ENCODE measurements at places on chromosomes 12 and 14.

DNA sequence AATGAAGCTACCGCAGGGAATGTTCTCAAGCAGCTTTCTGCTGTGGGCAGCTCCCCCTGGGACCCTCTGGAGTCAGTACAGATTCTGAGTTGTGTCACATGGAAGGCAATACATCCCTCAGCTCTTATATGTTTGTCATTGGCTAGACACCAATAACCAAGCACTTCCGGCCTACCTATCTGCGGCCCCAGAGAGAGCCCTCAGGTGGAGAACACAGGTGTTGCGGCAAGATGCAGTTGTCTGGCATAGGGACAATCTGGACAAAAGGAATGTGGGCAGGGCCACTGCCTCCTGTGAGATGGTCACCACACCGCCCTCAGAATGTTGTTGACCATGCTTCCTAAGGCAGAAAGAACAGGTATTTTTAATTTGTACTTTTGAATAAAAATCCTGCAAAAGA, 118.7 kb downstream of the BRMS1L start:
- peaks cover 2% of the 10 kb centered on the region for H3K4me1 ChIP-seq
- H3K27ac ChIP-seq: no peak overlapping the region
- no peaks in the 10 kb centered on the region for H3K36me3 ChIP-seq
- H3K4me3 ChIP-seq: no peak overlapping the region
- H3K27me3 ChIP-seq: peaks cover 3% of the 10 kb centered on the region
- DNase-seq: peak; percentile 62

- H3K27ac ChIP-seq: no peak overlapping the region
- no peak for DNase-seq
- peaks cover 15% of the 10 kb centered on the region for H3K27me3 ChIP-seq
- H3K36me3 ChIP-seq: no peaks in the 10 kb centered on the region
Measured at GRCh38 chr14:92368001-92368400, 45.0 kb downstream of the SLC24A4 start.

- no peak for DNase-seq
- H3K27me3 ChIP-seq: peaks cover 28% of the 10 kb centered on the region
- no peak overlapping the region for H3K4me3 ChIP-seq
- no peak overlapping the region for H3K27ac ChIP-seq
- H3K36me3 ChIP-seq: no peaks in the 10 kb centered on the region
Measured at GRCh38 chr12:62653740-62654139, 187.1 kb downstream of the MON2 start.

- no peaks in the 10 kb centered on the region for H3K36me3 ChIP-seq
- peaks cover 35% of the 10 kb centered on the region for H3K4me1 ChIP-seq
- H3K27ac ChIP-seq: peak overlapping the region; percentile 21
- H3K4me3 ChIP-seq: peak overlapping the region; percentile 86
Measured at GRCh38 chr14:20662968-20663732, 21.2 kb upstream of the RNASE4 start.

GRCh38 chr12:85296362-85296761, 16.3 kb downstream of the ALX1 start:
- no peak for DNase-seq
- no peaks in the 10 kb centered on the region for H3K36me3 ChIP-seq
- H3K4me3 ChIP-seq: no peak overlapping the region
- H3K4me1 ChIP-seq: peaks cover 2% of the 10 kb centered on the region
- H3K27me3 ChIP-seq: no peaks in the 10 kb centered on the region
- no peak overlapping the region for H3K27ac ChIP-seq

DNA sequence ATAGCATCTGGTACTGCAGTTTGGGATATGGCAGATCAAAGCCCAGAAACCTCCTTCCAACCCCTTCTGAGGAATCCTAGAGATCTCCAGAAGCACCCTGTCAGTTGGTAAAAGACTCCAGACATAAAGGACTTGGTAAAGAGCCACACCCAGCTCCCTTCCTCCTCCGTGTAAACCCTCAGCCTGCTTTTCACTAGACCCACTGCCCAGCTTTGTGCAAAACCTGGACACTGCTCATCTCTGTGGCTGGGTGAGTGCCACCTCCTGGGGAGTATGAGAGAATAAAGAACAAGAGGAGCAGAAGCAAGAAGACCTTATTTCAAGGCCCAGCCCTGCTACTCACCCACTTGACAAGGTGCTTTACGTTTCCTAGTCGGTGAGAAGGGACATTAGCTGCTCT, 33.0 kb downstream of the ANO2 start:
- no peak for DNase-seq
- no peaks in the 10 kb centered on the region for H3K36me3 ChIP-seq
- H3K4me3 ChIP-seq: no peak overlapping the region
- H3K27me3 ChIP-seq: no peaks in the 10 kb centered on the region
- H3K4me1 ChIP-seq: no peaks in the 10 kb centered on the region
- H3K27ac ChIP-seq: no peak overlapping the region

GRCh38 chr12:19792028-19792427, 352.7 kb downstream of the AEBP2 start:
- H3K4me3 ChIP-seq: peak overlapping the region; percentile 6
- no peaks in the 10 kb centered on the region for H3K27me3 ChIP-seq
- no peaks in the 10 kb centered on the region for H3K36me3 ChIP-seq
- H3K4me1 ChIP-seq: peaks cover 14% of the 10 kb centered on the region

GRCh38 chr14:57390806-57391516, 575 bp downstream of the NAA30 start:
- peaks cover 39% of the 10 kb centered on the region for H3K4me1 ChIP-seq
- peaks cover 18% of the 10 kb centered on the region for H3K36me3 ChIP-seq
- no peaks in the 10 kb centered on the region for H3K27me3 ChIP-seq
- peak; percentile 85 for DNase-seq
- H3K27ac ChIP-seq: peak overlapping the region; percentile 82

DNA sequence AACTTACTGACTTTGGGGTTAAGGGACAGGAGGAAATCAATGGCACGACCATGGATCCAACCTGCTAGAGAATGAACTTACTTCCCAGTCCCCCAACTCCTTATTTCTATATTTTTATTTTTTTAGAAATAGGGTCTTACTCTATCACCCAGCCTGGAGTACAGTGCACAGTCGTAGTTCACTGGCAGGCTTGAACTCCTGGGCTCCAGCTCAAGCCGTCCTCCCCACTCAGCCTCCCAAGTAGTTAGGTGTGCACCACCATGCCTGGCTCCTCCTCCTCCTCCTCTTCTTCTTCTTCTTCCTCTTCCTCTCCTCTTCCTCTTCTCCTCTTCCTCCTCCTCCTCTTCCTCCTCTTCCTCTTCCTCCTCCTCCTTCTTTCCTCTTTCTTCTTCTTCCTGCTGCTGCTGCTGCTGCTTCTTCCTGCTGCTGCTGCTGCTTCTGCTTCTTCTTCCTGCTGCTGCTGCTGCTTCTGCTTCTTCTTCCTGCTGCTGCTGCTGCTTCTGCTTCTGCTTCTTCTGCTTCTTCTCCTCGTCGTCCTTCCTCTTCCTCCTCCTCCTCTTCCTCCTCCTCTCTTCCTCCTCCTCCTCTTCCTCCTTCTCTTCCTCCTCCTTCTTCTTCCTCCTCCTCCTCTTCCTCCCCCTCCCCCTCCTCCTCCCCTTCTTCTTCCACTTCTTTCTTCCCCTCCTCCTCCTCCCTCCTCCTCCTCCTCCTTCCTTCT, 390.1 kb upstream of the RGS6 start:
- peaks cover 4% of the 10 kb centered on the region for H3K36me3 ChIP-seq
- no peak overlapping the region for H3K4me3 ChIP-seq
- H3K27ac ChIP-seq: peak overlapping the region; percentile 49

DNA sequence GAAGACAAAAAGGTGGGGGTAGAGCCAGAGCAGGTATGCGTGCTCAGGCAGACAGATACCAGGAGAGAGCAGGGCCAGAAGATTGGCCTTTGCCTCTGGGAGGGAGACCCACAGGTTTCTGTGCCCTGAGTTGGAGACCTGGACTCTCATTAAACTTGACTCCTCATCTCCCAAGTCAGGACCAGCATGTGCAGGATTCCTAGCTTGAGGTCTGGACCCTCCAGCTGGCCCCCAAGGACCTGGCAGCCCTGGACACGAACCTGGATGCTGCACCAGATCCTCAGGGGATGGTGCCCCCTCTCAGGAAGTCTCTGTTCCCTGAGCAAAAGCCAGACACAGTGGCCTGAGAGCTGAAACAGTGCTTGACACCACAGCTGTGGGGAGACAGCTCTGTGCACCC, 10.5 kb upstream of the KRT73 start:
- peaks cover 26% of the 10 kb centered on the region for H3K4me1 ChIP-seq
- no peak overlapping the region for H3K4me3 ChIP-seq
- H3K27ac ChIP-seq: no peak overlapping the region

DNA sequence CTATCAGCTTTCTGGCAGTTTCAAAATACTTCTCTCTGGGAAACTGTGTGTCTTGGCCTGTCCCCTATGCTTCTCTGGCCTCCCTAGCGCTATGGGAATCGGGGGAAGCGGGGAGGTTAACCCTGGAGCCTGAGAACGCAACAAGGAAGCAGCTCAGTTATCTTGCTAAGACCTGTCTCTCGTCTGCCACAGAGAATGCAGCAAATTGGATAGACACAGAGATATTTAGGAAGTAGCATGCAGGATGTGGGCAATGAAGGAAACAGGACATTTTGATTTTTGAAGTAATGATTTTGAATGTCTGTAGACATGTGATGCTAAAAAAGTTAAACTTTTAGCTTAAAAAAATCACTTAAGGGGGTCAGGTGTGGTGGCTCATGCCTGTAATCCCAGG, 6.6 kb upstream of the CALCOCO1 start:
- H3K4me3 ChIP-seq: no peak overlapping the region
- no peak for DNase-seq
- H3K4me1 ChIP-seq: peaks cover 8% of the 10 kb centered on the region
- H3K27ac ChIP-seq: no peak overlapping the region

GRCh38 chr12:111222523-111222922, 146.4 kb downstream of the PHETA1 start:
- H3K4me1 ChIP-seq: peaks cover 4% of the 10 kb centered on the region
- H3K27me3 ChIP-seq: no peaks in the 10 kb centered on the region
- no peaks in the 10 kb centered on the region for H3K36me3 ChIP-seq
- H3K4me3 ChIP-seq: no peak overlapping the region
- no peak overlapping the region for H3K27ac ChIP-seq
- no peak for DNase-seq

GRCh38 chr14:31944256-31945073, 132.6 kb upstream of the ARHGAP5 start:
- H3K4me3 ChIP-seq: peak overlapping the region; percentile 36
- no peaks in the 10 kb centered on the region for H3K36me3 ChIP-seq
- DNase-seq: peak; percentile 66
- H3K4me1 ChIP-seq: peaks cover 17% of the 10 kb centered on the region
- H3K27ac ChIP-seq: no peak overlapping the region
- peaks cover 6% of the 10 kb centered on the region for H3K27me3 ChIP-seq

- peaks cover 54% of the 10 kb centered on the region for H3K27me3 ChIP-seq
- no peak overlapping the region for H3K27ac ChIP-seq
- H3K4me3 ChIP-seq: no peak overlapping the region
- no peaks in the 10 kb centered on the region for H3K36me3 ChIP-seq
- H3K4me1 ChIP-seq: peaks cover 2% of the 10 kb centered on the region
Measured at GRCh38 chr14:51789114-51789513, 71.3 kb upstream of the GNG2 start.

- H3K4me3 ChIP-seq: no peak overlapping the region
- no peak overlapping the region for H3K27ac ChIP-seq
- no peaks in the 10 kb centered on the region for H3K27me3 ChIP-seq
- DNase-seq: no peak
- H3K4me1 ChIP-seq: peaks cover 4% of the 10 kb centered on the region
Measured at GRCh38 chr14:73369428-73369827, 88.9 kb downstream of the NUMB start.

GRCh38 chr12:12891881-12892355, 556 bp downstream of the GPRC5A start:
- no peak for DNase-seq
- no peaks in the 10 kb centered on the region for H3K36me3 ChIP-seq
- no peak overlapping the region for H3K27ac ChIP-seq

Measured in activated CD4-positive, alpha-beta T cell treated with anti-CD3 and anti-CD28 coated beads, Interleukin-2, amount 10 ng/mL, durations not matched to agents 24 days and 14 days (primary cell).